ENCODE measurements at places on chromosomes 12 and 14.

- no peak for DNase-seq
Measured at GRCh38 chr12:114530417-114530816, 124.5 kb upstream of the TBX5 start.

DNA sequence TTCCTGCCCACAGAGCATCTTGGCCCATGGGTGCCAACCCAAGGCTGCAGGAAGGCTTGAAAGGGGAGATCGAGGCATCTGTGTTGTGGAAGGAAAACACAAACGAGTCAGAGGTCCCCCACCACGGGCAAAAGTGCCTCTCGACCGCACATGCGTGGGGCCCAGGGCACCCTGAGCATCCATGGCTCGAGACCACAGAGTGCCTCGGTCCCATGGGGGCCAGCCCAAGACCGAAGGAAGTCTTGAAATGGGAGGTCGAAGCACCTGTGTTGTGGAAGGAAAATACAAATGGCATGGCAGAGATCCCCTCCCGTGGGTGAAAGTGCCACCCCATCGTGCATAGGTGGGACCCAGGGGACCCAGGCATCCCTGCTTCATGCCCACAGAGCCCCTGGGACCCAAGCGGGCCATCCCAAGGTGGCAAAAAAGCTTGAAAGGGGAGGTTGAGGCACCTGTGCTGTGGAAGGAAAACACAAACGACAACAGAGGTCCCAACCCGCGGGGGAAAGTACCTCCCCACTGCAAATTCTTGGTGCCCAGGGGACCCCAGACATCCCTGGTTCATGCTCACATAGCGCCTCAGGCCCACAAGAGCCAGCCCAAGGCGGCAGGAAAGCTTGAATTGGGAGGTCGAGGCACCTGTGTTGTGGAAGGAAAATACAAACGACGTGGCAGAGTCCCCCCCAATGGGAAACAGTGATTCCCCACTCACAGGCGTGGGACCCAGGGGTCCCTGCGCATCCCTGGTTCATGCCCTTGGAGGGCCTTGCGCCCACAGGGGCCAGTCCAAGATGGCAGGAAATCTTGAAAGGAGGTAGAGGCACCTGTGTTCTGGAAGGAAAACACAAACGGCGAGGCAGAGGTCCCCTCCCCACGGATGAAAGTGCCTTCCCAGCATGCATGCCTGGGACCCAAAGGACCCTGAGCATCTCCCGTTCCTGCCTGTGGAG is 373.0 kb downstream of the ALG10 start:
- DNase-seq, result no peak

GRCh38 chr12:64943686-64944085 is 119.2 kb downstream of the TBC1D30 start:
- no peak for DNase-seq

DNA sequence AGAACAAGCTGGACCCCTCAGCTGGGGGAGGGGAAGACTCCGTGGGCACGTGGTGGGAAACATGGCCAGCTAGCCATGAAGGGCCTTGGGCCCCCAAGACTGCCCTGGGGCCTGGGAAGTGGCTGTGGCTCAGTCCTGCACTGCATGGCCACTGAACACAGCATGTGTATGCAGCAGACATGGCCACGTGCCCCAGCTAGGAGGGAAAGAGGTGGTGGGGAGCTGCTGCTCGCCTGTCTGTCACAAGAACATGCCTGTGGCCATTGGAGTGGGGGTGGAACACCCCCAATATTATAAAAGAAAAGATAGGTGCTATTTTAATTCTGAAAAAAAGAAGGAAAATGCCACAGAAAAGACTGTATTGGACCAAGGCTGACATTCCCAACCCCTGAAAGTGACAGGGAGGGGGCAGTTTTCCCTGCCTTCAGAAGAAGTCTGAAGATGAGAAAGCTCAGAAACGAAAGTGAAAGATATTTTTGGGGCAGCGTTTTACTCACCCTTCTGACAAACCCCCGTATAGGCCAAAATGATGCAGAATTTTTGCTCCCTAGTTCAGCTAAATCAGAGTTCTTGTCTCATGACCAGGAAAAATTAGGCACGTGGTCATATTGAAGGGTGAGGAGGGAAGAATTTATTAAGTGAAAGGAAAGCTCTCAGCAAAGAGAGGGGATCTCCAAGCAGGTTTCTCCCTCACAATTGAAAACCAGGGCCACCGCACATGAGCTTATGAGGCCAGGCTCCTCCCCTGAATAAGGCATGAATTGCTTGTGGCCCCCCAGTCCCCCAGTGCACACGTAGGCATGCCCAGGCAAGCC is 35.2 kb upstream of the PCNX1 start:
- DNase-seq, result no peak

DNA sequence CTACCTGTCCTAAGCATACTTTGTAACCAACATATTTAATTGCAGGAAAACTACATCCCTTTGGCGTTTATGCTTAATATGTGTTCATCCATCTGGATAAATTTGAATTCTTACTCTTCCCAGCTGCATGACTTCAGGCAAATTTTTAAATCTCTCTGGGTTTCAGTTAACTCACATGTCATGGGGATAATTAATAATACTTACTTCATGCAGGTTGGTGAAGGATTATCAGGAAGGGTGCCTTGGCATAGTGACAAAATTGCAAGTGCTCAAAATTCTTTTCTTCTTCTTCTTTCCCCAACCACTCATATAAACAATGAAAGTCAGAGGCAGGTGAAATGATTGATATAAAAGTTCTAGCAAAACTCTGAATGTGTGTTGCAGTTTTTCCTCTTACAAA is 15.9 kb downstream of the SYT10 start:
- no peak for DNase-seq

Data from HCT116 (cell line).